NCI-H524 treated with DMSO at 0.1 percent for 48 hours (cell line): ENCODE measurements at places on chromosomes 3 and 15.

- no peak for DNase-seq
Measured at GRCh38 chr3:42053476-42053875, 37.7 kb upstream of the TRAK1 start.

GRCh38 chr3:193068365-193068764, 150.7 kb upstream of the MB21D2 start:
- DNase-seq = no peak

GRCh38 chr15:25605151-25605550, 166.3 kb upstream of the UBE3A start:
- DNase-seq = no peak

DNA sequence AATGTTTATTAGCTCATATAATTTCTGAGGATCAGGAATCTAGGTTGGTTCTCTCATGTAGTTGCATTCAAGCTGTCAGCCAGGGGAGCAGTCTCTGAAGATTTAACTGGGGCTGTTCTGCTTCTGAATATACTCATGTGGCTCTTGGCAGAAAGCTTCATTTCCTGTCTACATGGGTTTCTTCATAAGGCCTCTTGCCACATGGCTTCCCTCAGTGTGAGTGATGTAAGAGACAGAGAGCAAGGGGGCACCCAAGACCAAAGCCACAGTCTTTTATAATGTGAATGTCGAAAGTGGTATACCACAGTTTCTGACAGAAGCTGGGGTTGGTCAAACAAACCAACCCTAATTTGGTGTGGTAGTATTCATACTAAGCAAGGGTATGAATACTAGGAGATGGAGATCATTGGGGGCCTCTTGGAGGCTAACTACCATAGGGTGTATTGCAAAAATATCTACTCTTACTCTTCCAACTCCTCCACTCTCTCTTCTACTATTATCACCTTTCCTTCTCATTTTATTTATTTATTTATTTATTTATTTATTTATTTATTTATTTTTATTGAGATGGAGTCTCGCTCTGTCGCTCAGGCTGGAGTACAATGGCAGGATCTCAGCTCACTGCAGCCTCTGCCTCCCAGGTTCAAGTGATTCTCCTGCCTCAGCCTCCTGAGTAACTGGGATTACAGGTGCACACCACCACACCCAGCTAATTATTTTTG, 123.8 kb downstream of the B3GALNT1 start:
- no peak for DNase-seq

GRCh38 chr15:67700023-67700422, 125.3 kb upstream of the SKOR1 start:
- no peak for DNase-seq

- no peak for DNase-seq
Measured at GRCh38 chr3:179088306-179088705, 16.7 kb upstream of the ZMAT3 start.

GRCh38 chr3:45642731-45643152, 46.5 kb upstream of the SACM1L start:
- DNase-seq = peak; percentile 55

DNA sequence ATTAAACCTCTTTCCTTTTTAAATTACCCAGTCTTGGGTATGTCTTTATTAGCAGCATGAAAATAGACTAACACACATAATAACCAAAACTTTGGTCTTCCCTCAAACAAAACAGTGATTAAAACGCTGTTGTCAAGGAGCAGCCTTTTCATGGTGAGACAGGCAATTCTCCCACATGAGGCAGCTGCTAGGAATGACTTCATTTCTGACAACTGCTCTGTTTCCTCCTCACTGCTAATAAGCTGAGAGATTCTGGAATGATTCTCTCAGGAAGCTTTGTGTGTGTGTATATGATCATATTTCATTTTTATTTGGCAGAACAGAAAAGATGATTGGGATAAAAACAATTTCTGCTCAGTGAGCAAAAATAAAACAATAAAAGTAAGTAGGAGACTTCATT, 580.6 kb upstream of the ADAMTS9 start:
- DNase-seq = no peak

DNA sequence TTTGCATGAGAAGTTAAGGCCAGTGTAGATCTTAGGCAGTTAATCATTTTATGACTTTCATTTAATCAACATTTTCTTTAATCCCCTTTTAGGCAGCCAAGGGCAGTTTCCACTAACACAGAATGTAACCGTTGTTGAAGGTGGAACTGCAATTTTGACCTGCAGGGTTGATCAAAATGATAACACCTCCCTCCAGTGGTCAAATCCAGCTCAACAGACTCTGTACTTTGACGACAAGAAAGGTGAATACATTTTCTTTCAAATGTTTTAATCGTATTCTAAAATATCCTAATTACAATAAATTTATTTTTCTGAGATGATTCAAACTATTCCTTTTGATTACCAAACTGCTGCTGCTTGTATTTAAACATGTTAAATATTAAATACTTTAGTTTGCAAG, 843.2 kb downstream of the CADM2 start:
- no peak for DNase-seq

- DNase-seq = peak; percentile 87
Measured at GRCh38 chr3:140242818-140243276, 307.9 kb downstream of the CLSTN2 start.

- DNase-seq = no peak
Measured at GRCh38 chr15:79689030-79689429, 207.8 kb downstream of the MTHFS start.

GRCh38 chr3:126158016-126158911, 22.1 kb downstream of the ALDH1L1 start:
- DNase-seq = peak; percentile 21

DNA sequence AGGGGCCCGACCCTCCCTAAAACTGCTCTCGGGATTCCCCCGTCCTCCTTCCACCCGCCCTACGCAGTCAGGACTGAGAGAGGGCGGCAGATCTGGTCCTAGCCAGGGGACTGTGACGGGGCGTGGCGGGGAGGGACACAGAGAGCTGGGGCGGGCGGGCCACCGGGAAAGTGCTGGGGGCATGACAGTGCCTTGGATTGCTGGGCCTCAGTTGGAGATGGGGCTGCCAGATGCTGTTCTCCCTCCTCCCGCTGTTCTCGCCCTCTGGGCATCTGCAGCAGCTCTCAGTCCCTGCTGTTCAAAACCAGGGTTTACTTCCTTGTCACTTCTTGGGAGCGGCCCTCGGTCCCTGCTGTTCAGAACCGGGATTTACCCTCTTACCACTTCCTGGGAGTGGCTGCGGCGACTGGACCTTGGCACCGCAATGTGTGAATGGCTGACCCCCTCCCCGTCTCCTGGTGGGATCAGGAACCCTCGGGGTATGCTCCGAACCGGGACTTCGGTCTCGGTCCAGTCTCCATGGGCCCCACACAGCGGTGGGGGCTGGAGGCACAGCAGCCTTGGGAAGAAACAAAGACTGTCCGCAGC, 1.8 kb upstream of the RPP25 start:
- peak; percentile 89 for DNase-seq

GRCh38 chr3:125191730-125192129, 20.8 kb downstream of the SLC12A8 start:
- no peak for DNase-seq

GRCh38 chr3:23981136-23981535, 36.0 kb downstream of the NR1D2 start:
- DNase-seq = no peak

DNA sequence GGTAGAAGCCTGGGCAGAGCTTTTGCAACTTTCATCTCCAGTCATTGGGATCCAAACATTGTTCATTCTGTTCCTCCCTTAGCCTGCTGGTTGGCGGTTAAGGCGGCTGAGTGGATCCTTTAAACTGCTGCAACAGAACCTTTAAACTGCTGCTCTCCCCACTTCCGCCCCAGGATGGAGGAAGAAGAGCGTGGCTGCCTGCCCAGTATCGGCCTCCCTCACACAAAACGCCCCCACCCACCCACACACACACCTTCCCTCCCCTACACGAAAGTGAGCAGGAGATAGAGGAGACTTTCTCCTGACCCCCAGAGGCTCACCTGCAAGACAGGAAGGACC, 460 bp upstream of the ZMAT3 start:
- DNase-seq = no peak

DNA sequence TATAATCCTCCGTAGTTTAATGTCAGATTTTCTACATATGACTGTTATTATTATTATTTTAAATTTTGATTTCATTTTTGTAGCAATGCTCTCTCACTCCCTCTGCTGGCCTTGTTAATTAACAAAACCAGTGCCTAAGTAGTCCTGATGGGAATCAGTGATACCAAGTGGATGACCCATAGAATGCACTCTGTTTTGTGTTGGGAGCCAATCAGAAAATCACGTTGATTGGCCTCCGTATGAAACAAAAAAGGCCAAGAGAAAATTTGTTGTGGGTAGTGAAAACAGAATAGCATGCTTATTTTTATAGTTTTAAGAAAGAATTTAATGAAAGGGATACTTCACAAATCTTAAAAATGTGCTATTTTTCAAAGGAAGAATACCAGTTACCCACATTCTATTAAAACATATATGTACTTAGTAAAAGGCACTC, 34.4 kb upstream of the MEIS2 start:
- DNase-seq = peak; percentile 1

- DNase-seq = no peak
Measured at GRCh38 chr15:66722757-66723540, 20.9 kb downstream of the SMAD6 start.

DNA sequence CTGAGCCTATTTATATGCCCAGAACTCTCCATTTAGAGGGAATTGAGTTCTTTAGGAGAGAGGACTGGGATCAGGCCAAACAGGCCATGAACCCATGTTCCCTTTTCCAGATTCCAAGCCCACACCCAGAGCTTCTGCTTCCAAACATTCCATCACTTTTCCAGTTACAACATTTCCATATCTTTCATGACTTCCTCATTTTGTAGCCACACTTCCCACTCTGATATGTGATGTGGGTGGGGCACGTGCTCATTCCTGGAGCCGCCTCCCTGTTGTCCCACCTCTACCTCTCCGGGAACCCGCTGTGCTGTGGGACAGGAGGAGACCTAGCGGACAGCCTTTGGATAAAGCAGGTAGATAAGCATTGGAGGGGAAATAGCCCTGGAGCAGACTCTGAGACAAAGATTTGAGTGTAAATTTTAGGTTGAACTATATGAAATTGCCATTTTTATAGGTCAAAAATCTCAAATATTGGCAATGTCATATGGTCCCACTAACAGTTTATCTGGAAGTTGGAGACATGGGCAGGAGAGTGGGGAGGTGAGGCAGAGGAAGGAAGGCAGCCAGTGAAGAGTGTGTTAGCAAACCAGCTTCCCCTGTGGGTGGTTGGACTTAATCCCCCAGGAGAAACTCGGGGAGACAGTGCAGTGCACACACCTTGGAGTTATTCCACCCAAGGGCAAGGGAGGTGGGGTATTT, 31.8 kb downstream of the CYP8B1 start:
- DNase-seq = no peak

DNA sequence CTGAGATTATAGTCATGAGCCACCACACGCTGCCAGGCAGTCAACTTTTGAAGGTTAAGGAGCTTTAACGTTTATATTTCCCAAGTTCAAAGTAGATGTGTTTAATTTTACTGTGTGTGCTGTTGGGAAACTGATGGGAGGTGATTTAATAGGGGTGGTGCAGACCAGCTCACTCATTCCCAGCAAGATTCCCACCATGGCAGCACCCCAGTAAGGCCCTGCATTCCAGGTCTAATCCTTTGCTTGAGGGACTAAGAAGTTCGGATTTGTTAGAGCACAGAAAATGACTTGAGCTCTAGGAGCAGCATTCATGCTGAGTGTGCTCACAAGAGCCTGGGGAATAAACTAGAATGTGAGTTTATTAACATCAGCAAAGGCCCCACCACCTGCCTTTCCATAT, 25.2 kb downstream of the TSEN2 start:
- no peak for DNase-seq

DNA sequence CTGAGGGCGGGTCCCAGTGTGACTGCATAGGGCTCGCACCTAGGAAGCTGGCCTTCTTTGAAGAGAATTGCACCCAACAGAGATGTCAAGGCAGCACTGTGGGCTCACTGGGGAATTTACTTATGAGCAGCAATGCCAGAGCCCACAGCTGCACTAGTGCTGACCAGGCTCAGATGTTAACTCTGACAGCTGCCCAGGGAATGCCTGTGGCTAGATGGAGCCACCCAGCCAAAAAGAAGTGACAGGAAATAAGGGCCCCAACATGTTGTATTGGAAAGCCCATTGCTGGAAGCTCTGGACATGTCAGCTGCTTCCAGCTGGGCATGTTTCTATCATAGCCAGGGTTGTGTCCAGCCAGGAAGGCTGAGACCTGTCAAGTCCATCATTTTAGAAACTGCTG, 90.9 kb upstream of the ZNF280D start:
- DNase-seq = no peak

DNA sequence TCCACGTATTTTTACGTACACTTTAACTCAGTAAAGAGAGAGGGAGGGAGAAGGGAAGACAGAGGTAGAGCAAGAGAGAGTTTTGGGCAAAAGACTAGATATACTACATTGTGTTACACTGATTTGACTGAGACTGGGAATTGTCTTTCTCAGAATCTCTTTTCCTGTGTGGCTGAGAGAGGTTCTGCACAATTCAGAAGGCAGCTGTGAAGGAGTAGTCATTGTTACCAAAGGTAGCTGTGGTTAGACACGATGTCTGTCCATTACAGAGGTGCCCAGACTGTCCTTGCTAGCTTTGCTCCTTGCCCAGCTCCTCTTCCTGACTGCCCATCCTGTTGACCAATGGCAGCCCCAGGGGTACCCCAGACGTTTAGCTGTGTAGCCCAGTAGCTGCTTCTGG, 577.5 kb upstream of the CBLB start:
- no peak for DNase-seq

GRCh38 chr3:85288257-85288656, 329.5 kb downstream of the CADM2 start:
- DNase-seq = no peak
